ENCODE measurements at places on chromosomes 3 and 15. TPM values are rescaled to one million over a fixed set of nuclear protein-coding genes. Genes with fewer than 3 reads are reported as not detected.

CHRM5 gene
- 0.47 TPM for total RNA-seq

ARL14 gene
- not detected for total RNA-seq

LEKR1 gene
- 0.78 TPM for total RNA-seq

OSBPL10 gene
- 14.0 TPM for total RNA-seq

POLR2M gene
- 305 TPM for total RNA-seq

SEMA6D gene
- 49.8 TPM for total RNA-seq

SKOR1 gene
- 0.16 TPM for total RNA-seq

CCDC33 gene
- not detected for total RNA-seq

ZBTB38 gene
- total RNA-seq, result 182 TPM

KIF15 gene
- total RNA-seq, result 6.4 TPM

- no peak for DNase-seq
These were observed 13.9 kb downstream of the BTBD1 start for GRCh38 chr15:83053151-83053550.

- no peak for DNase-seq
These were observed 302.7 kb upstream of the ARPP21 start for GRCh38 chr3:35336601-35337000.

- no peak for DNase-seq
These were observed 52.7 kb upstream of the ATP13A3 start for GRCh38 chr3:194539498-194539897.

GRCh38 chr15:82297546-82297945 lies 34.9 kb downstream of the SAXO2 start:
- no peak for DNase-seq

DNA sequence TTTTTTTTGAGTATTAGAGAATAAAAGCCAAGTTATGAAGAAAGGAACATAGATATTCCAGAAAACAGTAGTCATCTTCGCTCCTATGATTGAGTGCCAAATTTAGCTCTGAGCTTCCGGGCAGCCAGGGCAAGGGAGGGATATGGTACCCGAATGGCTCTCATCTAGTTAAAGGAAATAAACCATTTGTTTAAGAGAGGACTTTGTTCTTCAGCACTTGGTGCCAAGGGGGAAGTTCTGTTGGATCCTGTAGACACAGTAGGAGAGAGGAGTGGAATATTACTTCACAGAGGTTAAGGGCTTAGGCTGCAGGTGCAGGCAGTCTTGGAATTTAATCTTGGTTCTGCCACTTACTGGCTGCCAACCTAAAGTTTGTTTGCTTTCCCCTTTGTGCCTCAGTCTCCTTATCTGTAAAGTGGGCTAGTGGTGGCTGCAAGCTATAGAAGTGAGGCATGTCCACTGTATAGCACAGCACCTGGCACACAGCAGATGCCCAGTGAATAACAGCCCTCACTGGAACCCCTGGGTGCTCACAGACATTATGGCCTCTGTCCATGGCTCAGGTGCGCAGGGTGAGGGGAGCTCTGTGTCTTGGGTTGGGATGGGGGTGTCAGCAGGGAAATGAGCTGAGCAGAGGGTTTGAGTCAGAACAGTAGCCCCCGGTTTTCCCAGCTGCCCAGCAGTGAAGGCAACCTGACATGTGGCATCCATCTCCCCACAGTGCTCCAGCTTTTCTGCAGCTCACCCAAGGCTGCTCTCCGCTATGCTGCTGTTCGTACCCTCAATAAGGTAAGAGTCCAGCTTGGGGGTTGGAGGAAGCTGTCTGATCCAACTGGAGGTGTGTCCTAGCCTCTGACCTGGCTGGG lies 10.4 kb downstream of the COPG1 start:
- no peak for DNase-seq

DNA sequence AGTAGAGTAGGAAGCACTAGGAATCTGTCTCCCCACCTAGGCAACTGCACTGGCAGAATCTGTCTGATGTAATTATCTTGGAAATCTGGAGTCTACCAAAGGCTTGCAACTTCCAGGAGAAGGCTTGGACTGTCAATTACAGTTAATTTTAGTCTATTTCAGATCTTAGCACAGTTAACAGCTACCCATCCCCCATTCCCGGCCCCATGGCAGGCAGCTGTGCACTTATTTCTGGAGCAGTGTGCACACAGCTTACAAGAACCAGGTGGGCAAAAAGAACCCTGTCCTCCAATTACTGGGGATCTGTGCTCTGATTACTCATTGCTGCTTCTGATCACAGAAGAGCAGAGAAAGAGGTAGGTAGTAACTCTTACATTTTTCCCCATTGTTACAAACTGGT lies 12.3 kb upstream of the CDAN1 start:
- no peak for DNase-seq

GRCh38 chr15:101522621-101523559 lies 33.4 kb upstream of the PCSK6 start:
- no peak for DNase-seq

DNA sequence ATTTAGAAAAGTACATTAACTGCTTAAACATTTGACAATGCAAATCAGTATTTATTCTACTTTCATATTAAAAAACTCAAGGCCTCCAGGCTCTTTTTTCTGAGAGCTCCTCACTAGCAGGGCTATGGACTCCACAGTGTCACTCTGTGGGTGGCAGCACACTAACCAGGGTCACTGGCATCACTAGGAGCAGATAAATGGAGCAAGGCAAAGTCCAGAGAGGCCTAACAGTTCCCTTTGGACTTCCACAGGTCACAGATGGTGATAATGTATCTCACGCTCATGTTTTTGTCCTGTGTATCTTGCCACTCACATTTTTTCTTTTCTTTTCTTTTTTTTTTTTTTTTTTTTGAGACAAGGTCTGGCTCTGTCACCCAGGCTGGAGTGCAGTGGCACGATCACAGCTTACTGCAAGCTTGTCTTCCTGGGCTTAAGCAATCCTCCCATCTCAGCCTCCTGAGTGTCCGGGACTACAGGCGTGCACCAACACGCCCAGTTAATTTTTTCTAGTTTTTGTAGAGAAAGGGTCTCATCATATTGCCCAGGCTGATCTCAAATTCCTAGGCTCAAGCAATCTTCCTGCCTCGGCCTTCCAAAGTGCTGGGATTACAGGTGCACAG lies 7.8 kb downstream of the SPG21 start:
- DNase-seq, result no peak

All from occipital lobe (tissue), 3 donors.